Pancreas (tissue), 10 donors: ENCODE measurements at places on chromosomes 3 and 15. TPM values are rescaled to one million over a fixed set of nuclear protein-coding genes. Genes with fewer than 3 reads are reported as not detected.

GNB5 gene
- 15.8 TPM for total RNA-seq

ACSBG1 gene
- total RNA-seq, result not detected

DNA sequence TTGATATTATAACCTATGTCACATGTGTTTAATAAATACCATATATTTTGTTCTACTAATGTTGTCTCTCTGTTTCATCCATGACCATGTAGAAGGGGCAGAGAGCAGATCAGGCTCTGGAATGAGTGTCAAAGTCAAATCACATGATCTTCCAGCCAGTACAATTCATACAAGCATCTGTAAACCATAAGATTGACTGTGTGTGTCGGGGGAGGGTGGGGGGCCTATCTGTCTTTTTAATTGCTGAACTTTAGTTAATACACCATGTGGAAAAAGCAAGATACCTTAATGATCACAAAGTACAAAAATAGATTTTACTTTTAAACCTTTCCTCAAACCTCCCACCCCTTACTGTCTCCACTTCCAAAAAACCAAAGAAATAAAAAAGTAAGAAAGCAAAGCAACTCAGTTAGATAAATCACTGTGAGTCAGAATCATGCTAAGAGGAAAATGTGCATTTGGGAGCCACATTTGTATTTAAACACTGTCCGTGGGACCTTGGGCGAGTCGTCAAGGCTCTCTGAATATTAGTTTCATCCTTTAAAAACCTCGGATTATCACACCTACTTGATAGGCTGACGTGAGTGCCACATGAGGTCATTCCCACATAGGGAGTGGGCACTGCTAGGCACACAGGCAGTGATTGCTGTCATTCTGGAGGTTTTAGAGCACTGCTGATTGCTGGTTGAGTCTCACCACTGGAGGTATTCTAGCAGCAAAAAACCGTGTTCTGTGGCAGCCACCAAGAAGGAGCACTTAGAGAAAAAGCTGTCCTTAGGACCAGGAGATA is 21.0 kb upstream of the POLR2M start:
- DNase-seq, result no peak

DNA sequence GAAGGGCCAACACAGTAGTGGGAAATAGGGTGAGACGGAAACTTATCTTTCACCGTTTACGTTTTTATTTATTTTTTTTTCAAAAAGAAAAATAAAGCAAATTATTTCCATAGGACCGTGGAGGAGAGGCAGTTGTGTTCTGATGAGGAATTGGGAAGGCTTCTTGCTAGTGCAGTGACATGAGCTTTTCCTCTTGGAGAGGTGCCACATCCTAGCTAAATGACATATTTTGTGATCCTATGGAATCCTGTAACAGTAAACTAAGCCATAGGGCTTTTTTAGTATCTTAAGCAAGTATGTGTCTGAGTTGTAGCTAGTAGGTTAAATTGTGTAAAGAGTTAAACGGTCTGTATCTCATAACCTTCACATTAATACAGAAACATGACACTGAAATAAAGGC is 609.9 kb downstream of the RBMS3 start:
- no peak for DNase-seq

- no peak for DNase-seq
Observed at GRCh38 chr15:92323525-92323924, 70.2 kb upstream of the ST8SIA2 start.

DNA sequence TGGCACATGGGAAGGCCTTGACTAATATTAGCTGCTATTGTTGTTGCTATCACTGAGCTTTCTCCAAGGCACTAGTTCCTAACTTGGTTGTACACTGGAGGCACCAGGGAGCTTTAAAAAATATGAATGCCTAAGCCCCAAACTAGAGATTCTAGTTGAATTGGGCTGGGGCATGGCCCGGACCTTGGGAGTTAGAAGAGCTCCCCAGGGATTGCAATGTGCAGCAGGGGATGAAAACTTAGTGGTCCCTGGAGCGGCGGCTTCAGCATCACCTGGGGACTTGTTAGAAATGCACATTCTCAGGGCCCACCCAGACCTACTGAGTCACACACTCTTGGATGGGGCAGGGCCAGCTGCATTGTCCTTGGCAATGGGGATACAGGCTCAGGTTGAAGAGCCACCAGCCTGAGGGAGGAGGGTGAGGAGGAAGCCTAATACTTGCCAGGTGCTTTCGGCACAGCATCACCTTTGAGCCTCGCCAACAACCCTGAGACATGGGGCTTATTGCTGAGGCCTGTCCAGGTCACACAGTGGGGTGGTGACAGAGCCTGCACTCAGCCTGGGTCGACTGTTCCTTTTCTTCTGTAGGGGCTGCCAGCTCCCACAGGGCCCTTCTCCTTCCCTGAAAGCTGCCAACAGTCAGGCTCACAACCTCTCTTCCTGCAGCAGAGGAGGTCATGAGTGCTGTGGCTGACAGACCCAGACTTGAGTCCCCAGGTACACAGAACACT is 84.5 kb downstream of the ATP2B2 start:
- no peak for DNase-seq

GRCh38 chr15:57782731-57783130 is 76.2 kb downstream of the POLR2M start:
- DNase-seq, result no peak

DNA sequence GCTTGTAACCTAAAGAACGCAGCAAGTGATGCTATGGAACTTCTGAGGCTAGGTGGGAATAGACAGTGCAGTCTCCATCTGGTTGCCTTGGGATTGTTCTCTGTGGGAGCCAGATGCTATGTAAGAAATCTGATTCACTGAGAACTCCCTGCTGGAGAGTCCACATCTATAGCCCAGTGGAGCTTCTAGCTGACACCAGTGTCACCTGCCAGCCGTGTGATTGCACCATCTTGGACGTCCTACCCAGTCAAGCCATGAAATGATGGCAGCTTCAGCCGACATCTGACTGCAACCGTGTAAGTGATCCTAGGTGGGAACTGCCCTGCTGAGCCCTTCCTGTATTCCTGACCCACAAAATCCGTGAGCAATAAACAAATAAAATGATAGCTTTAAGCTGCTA is 12.4 kb upstream of the FYCO1 start:
- no peak for DNase-seq
